ENCODE measurements at places on chromosomes 3 and 15.

DNA sequence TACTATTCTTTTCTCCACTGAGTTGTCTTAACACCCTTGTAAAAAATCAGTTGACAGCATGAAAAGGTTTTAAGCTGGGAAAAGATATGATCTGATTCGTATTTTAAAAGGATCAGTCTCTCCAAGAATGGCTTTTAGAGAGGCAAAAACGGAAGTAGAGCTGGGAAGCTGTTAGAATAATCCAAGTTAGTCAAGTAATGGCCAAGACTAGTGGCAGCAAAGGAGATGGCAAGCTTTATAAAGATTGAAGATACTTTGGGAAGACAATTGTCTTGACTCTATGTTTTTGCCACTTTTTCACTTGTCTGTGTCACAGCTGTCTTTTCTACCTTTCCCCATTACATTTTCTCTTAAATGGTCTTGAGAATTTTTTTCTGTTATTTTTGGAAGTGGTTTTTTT is 243.5 kb upstream of the MANF start:
- no peak overlapping the region for H3K27ac ChIP-seq
- no peak overlapping the region for H3K4me3 ChIP-seq
- H3K27me3 ChIP-seq, result no peaks in the 10 kb centered on the region
- H3K36me3 ChIP-seq, result no peaks in the 10 kb centered on the region
- peak; percentile 10 for DNase-seq
- H3K4me1 ChIP-seq, result no peaks in the 10 kb centered on the region

- H3K27ac ChIP-seq, result no peak overlapping the region
- peaks cover 4% of the 10 kb centered on the region for H3K4me1 ChIP-seq
- no peaks in the 10 kb centered on the region for H3K36me3 ChIP-seq
Observed at GRCh38 chr15:60797444-60798040, 318.6 kb upstream of the ICE2 start.

DNA sequence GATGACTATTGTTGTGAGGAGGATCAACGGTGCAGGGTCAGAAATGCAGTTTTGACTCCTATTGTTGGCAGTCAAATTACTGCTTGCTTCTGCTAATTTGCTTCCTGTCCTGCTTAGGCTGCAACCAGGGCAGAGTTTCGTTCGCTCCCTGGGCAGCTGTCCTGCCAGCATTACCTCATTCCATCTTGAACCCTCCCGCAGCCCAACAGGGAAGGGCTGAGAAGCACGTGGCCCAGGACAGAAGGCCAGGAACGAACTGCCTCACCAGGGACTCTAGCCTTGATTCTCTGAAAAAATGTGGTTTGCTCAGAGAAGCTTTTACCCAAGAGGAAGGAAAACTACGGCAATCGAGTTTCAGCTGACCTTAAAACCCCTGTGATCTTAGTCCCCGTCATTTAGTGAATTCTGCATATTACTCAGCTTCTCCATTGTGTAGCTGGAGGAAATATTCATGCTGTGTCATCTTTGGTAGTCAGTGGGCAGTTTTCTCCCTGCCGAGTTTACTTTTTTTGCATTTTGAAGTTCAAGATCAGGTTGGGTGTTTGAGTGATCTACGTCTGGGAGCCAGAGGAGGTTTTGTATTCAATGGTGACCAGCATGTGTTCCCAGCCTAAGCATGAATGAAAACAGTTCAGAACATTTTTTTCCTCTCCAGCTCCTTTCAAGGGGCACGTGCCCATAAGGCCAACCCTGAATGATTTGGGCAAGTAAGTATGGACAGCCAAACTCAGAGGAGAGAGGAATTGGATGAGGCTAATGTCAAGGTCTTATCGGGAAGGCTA is 23.0 kb downstream of the TLNRD1 start:
- peak; percentile 24 for DNase-seq
- H3K27ac ChIP-seq, result peak overlapping the region; percentile 46
- H3K4me3 ChIP-seq, result no peak overlapping the region
- no peaks in the 10 kb centered on the region for H3K36me3 ChIP-seq
- no peaks in the 10 kb centered on the region for H3K27me3 ChIP-seq

DNA sequence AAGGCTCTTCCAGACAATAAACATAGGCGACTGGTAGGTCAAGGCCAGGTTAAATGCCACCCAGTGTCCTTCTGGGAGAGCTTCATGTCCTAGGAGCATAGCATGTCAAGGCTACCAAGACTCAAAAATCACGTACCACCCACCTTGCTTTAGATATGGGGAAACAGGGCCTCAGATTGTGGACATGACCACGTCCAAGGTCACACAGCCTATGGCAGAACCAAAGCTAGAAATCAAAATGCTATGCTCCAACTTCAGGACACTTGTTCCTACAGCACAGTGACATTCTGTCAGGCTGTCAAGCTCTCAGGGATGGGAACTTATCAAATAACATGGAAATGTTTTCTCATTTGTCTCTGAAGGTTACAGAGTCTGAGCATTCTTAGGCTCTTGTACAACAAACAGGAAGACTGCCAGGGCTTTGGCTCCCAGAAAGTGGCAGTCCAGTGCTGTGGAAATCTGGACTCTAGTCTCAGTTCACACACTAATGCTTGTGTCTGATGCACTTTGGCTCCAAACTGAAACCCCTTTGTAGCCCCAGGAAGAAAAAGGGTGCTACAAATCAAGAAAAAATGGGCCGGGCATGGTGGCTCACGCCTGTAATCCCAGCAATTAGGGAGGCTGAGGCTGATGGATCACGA is 170.4 kb upstream of the LPP start:
- no peak overlapping the region for H3K4me3 ChIP-seq
- no peaks in the 10 kb centered on the region for H3K27me3 ChIP-seq
- no peak for DNase-seq
- no peaks in the 10 kb centered on the region for H3K36me3 ChIP-seq

GRCh38 chr3:113847664-113848461 is 9.3 kb downstream of the GRAMD1C start:
- H3K4me1 ChIP-seq, result no peaks in the 10 kb centered on the region
- H3K4me3 ChIP-seq, result no peak overlapping the region
- no peak for DNase-seq
- no peaks in the 10 kb centered on the region for H3K27me3 ChIP-seq

- no peak overlapping the region for H3K27ac ChIP-seq
- H3K36me3 ChIP-seq, result no peaks in the 10 kb centered on the region
- no peak for DNase-seq
Observed at GRCh38 chr3:194548346-194549321, 61.8 kb upstream of the ATP13A3 start.

DNA sequence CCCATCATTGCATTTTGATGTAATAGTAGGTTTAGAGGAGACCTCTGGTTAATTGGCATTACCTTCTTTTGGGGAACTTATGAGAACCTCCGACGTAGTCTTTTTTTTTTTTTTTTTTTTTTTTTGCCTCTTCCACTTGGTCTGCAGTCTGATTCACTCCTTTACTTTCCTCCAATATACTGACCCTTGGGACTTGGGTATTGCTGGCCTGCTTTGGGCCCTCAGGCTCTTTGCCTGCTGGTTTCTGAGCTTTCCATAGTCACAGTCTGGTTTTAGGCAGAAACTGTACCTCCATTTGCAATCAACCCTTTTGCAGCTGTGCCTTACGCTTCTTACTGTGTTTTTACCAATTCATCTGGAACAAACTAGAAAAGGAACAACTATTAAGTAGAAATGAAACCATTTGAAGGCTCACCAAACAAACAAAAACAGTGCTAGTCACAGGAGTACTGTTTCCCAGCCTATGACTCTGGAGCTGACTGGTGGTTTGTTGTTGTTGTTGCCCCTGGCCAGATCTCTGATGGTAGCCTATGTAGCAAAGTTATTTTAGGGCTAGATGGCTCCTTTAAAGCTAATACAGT is 272.8 kb downstream of the BBX start:
- H3K4me1 ChIP-seq, result no peaks in the 10 kb centered on the region
- no peak for DNase-seq
- no peaks in the 10 kb centered on the region for H3K36me3 ChIP-seq
- no peaks in the 10 kb centered on the region for H3K27me3 ChIP-seq
- H3K4me3 ChIP-seq, result no peak overlapping the region
- no peak overlapping the region for H3K27ac ChIP-seq

- no peaks in the 10 kb centered on the region for H3K36me3 ChIP-seq
- no peaks in the 10 kb centered on the region for H3K4me1 ChIP-seq
- no peak overlapping the region for H3K27ac ChIP-seq
- H3K4me3 ChIP-seq, result no peak overlapping the region
- no peaks in the 10 kb centered on the region for H3K27me3 ChIP-seq
Observed at GRCh38 chr3:88589138-88589537, 439.4 kb downstream of the C3orf38 start.

DNA sequence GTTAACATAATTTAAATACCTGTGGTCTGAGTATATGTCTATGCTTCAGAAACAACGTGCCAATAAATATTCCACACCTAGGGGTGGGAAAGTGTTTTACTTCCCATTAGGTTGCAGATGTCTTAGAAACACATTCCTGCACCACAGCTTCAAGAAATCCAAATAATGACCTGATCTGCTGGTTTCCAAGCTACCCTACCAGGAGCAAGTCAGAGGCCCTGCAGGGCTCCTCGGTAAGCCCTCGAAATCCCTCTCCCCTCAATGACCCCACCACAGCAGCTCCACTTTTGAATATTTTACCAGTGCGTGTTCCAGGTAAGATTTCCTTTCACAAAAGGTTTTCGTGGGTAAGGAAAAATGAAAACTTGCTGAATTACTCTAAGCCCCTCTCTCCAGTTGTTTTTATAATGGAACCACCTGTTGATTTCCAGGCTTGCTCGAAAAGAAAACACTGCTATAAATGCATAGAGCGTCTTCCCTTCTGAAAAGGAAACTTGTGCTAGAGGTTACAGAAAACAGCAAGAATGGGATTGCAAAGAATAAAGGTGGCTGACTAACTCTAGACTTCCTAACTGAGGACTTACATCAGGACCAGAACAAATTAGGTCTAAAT is 12.6 kb downstream of the IL12A start:
- no peaks in the 10 kb centered on the region for H3K27me3 ChIP-seq
- H3K4me1 ChIP-seq, result no peaks in the 10 kb centered on the region
- no peak overlapping the region for H3K4me3 ChIP-seq
- no peaks in the 10 kb centered on the region for H3K36me3 ChIP-seq
- H3K27ac ChIP-seq, result no peak overlapping the region
- DNase-seq, result no peak

DNA sequence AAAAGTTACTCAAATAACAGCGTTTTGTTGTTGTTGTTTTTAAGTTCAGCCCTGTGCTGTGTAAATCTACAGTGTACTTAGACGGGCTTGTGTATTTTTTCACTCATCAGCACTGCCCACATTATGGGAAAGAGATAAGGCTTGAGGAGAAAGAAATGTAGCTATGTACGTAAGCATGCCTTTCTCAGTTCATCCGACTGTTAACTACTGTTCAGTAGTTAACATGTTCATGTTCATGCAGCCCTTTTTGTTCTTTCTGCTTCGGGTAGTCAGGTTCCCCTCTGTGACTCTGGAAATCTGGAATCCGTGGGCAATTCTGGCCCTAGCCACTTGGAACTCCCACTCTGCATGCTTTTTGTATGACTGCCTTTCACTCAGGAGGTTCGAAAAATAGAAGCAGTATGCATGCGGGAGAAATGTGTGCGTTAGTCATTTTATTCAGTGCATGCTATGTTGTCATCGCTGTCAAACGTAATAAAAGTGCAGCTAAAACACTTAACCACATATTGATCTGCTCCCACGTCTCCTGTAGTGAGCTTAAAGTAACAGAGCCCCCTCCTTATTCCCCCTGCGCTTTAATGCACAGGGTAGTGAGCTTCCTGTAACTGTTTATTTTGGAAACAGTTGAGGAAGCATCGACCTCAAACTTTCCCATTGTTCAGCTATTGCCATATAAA is 283.1 kb upstream of the NR2F2 start:
- DNase-seq, result no peak
- H3K4me3 ChIP-seq, result no peak overlapping the region
- H3K27me3 ChIP-seq, result peaks cover 16% of the 10 kb centered on the region
- peaks cover 3% of the 10 kb centered on the region for H3K4me1 ChIP-seq
- no peak overlapping the region for H3K27ac ChIP-seq
- no peaks in the 10 kb centered on the region for H3K36me3 ChIP-seq

- no peaks in the 10 kb centered on the region for H3K4me1 ChIP-seq
- no peak overlapping the region for H3K27ac ChIP-seq
- H3K36me3 ChIP-seq, result no peaks in the 10 kb centered on the region
- H3K4me3 ChIP-seq, result no peak overlapping the region
- no peaks in the 10 kb centered on the region for H3K27me3 ChIP-seq
- peak; percentile 7 for DNase-seq
Observed at GRCh38 chr3:130658678-130659077, 88.0 kb downstream of the PIK3R4 start.

GRCh38 chr3:36893137-36893557 is 51.7 kb downstream of the TRANK1 start:
- H3K27ac ChIP-seq, result peak overlapping the region; percentile 87
- H3K27me3 ChIP-seq, result no peaks in the 10 kb centered on the region
- peaks cover 17% of the 10 kb centered on the region for H3K4me1 ChIP-seq
- H3K36me3 ChIP-seq, result no peaks in the 10 kb centered on the region

All from mesendoderm (in vitro differentiated cells).